ENCODE measurements at places on chromosomes 3 and 15.
A peak's percentile ranks its signal among the peaks of the same experiment; 100 is the strongest.

GRCh38 chr15:73894133-73894814 is 20.9 kb downstream of the TBC1D21 start:
- H3K27me3 ChIP-seq, result peaks cover 25% of the 10 kb centered on the region
- no peak for DNase-seq
- no peaks in the 10 kb centered on the region for H3K36me3 ChIP-seq
- no peak overlapping the region for H3K4me3 ChIP-seq
- no peak overlapping the region for H3K27ac ChIP-seq
- H3K4me1 ChIP-seq, result peaks cover 2% of the 10 kb centered on the region

DNA sequence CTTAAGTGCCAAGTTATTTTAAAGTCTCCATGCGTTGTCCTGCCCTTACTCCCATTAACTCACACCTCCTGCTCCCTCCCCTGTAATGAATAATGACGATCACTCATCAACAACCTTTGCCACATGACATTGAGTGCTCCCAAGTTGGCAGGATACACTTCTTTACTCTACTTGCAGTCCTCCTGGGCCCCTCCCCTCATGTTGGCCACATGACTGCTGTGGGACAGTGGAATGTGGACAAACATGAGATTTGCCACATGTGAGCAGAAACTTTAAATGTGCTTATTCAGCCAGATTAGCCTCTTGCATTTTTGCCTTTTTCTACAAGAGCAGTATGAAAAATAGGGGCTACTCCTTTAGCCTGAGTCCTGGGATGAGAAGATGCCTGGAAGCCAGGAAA is 167.9 kb downstream of the DCLK3 start:
- H3K36me3 ChIP-seq, result no peaks in the 10 kb centered on the region
- DNase-seq, result no peak
- no peak overlapping the region for H3K4me3 ChIP-seq
- no peaks in the 10 kb centered on the region for H3K4me1 ChIP-seq
- no peak overlapping the region for H3K27ac ChIP-seq

DNA sequence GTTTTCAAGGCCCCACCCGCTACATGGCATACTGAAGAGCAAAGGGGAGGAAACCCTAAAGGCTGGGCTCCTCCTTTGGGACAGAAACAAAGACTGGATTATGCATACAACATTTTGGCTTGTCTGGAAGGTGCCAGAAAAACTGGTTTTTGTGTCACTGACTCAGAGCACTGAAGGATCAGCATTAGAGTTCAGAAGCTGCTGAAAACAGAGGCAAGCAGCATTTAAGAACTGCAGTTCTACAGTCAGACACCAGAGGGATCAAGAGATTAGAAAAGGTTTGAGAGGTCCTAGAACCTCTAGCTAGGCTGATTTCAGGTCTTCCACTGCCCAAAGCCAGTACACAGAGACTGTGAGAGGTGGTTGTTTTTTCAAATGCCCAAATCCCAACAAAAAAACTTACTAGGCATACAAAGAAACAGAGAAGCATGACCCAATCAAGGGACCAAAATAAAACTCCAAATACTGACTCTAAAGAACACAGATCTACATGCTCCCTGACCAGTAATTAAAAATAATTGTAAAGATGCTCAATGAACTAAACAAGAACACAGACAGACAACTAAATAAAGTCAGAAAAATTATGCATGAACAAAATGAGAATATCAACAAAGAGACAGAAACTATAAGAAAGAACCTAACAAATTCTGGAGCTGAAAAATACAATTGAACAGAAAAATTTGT is 91.2 kb downstream of the SENP2 start:
- H3K27me3 ChIP-seq, result no peaks in the 10 kb centered on the region
- no peak for DNase-seq
- no peak overlapping the region for H3K4me3 ChIP-seq

DNA sequence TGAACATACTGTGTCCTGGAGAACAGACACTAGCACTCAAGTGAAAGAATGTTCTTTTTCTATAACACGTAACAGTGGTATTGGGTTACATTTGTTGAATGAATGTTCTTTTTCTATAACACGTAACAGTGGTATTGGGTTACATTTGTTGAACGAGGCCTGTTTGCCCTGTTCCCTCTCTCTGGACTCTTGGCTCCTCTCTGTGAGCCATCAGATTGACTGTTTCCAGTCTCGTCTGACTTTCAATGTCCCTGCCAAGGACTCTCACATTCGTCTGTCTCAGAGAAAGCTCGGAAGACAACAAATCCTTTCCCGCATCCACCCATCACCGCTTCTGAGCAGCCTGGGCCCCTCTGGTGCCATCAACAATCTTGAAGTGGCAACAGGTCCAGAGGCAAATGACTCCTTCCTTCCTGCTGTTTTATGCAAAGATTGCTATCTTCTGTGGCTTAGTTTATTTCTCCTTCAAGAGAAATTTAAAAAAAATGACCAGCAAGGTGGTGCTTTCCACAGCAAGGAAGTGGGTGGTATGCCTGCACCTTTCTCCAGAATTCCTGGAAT is 8.0 kb downstream of the TMEM45A start:
- H3K4me3 ChIP-seq, result no peak overlapping the region
- H3K27me3 ChIP-seq, result peaks cover 13% of the 10 kb centered on the region
- H3K36me3 ChIP-seq, result peaks cover 4% of the 10 kb centered on the region

- H3K4me3 ChIP-seq, result no peak overlapping the region
- peaks cover 16% of the 10 kb centered on the region for H3K36me3 ChIP-seq
Measured at GRCh38 chr15:29813009-29813408, 9.3 kb downstream of the TJP1 start.

- H3K4me3 ChIP-seq, result no peak overlapping the region
- DNase-seq, result no peak
- no peaks in the 10 kb centered on the region for H3K36me3 ChIP-seq
- H3K27ac ChIP-seq, result no peak overlapping the region
- no peaks in the 10 kb centered on the region for H3K27me3 ChIP-seq
- peaks cover 37% of the 10 kb centered on the region for H3K4me1 ChIP-seq
Measured at GRCh38 chr3:178709051-178709450, 172.8 kb downstream of the KCNMB2 start.

DNA sequence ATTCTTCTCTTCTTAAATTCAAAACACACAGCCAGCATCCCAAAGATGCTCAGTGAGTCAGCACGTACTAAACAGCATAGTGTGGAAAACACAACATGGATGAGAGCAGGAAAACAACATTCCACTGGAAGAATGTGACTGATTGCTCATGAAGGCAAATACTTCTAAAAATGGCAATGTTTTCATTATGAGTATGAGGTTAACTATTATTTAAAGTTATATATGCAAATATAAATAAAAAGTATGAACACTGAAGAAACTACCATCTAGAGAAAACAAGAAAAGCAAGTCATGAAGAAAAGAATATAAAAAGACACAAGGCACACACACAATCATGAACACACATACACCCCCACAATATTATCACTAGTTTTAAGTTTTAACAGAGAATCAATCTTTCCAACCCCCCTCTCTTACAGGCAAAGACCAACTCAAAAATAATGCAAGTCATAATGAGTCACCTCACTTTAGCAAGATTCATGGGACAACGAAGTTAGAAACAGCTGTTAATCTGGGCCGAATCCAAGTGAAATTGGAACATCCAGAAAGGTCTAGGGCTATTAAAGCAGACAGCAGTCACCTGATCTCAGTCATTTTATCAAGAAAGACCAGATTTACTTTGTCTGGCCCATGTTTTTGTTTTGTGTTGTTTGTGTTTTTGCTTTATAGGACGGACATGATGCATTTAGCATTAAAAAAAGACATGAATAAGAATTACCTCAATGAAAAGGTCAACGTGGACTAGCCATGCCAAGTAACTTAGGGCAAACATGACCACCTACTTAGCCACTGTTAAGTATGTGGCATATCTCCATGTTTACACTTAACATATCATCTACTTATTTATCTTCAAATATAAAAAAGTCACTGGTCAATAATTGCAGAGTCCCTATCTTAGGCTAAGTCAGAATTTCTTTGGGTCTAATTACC is 18.1 kb downstream of the GBE1 start:
- H3K4me1 ChIP-seq, result peaks cover 35% of the 10 kb centered on the region
- peak overlapping the region; percentile 91 for H3K27ac ChIP-seq
- H3K4me3 ChIP-seq, result no peak overlapping the region
- DNase-seq, result no peak
- no peaks in the 10 kb centered on the region for H3K36me3 ChIP-seq
- no peaks in the 10 kb centered on the region for H3K27me3 ChIP-seq

GRCh38 chr15:68386587-68387288 is 45.2 kb downstream of the ITGA11 start:
- no peak overlapping the region for H3K27ac ChIP-seq
- peaks cover 17% of the 10 kb centered on the region for H3K4me1 ChIP-seq
- H3K27me3 ChIP-seq, result peaks cover 4% of the 10 kb centered on the region
- no peaks in the 10 kb centered on the region for H3K36me3 ChIP-seq
- no peak for DNase-seq

GRCh38 chr3:160184655-160185054 is 40.6 kb upstream of the C3orf80 start:
- no peak overlapping the region for H3K4me3 ChIP-seq
- H3K27ac ChIP-seq, result no peak overlapping the region
- peaks cover 21% of the 10 kb centered on the region for H3K27me3 ChIP-seq
- DNase-seq, result no peak
- peaks cover 10% of the 10 kb centered on the region for H3K4me1 ChIP-seq

- H3K36me3 ChIP-seq, result no peaks in the 10 kb centered on the region
- DNase-seq, result no peak
- H3K27me3 ChIP-seq, result no peaks in the 10 kb centered on the region
Measured at GRCh38 chr3:70358978-70359580, 46.6 kb upstream of the MDFIC2 start.

- H3K4me3 ChIP-seq, result no peak overlapping the region
- H3K36me3 ChIP-seq, result no peaks in the 10 kb centered on the region
- no peak overlapping the region for H3K27ac ChIP-seq
- DNase-seq, result peak; percentile 83
Measured at GRCh38 chr15:33547876-33548275, 237.1 kb downstream of the RYR3 start.

DNA sequence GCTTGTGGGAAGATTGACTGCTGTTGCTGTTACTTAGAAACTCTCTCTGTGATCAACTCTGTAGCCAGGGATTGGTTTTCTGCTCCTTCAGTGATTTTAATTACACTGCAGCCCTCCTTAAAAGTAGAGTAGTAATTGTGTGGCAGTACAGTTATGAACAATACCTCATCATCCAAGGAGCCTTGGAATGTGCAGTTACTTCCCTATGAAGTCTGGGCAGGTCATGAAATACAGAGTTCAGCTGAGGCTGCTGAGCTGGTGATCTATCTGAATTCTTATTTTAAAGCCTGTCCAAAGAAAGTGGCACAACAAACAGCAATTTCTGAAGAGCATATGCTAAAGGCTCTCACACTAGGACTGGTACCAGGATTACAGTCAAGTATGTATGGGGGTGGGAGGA is 37.4 kb upstream of the MRPL3 start:
- DNase-seq, result no peak
- no peak overlapping the region for H3K4me3 ChIP-seq
- no peaks in the 10 kb centered on the region for H3K4me1 ChIP-seq

DNA sequence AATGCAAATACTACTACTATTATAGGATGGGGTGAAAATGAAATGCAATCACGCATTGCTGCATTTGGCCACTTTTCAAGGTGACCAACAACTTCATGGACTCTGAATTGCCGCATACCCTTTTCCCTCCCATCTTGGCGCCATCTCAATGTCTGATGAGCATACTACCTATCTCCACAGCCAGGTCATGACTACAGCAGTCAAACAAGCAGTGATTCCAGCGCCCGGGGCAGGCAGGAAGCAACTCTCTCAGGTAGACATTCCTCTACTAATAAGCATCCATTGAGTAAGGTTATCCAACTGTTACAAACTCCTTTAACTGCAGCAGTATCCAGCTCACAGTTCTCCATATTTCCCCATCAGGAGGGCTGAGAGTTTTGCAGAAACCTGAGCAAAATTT is 155.4 kb downstream of the ADAMTS17 start:
- H3K36me3 ChIP-seq, result peaks cover 2% of the 10 kb centered on the region
- no peak overlapping the region for H3K4me3 ChIP-seq
- H3K27me3 ChIP-seq, result no peaks in the 10 kb centered on the region
- H3K4me1 ChIP-seq, result peaks cover 5% of the 10 kb centered on the region
- H3K27ac ChIP-seq, result no peak overlapping the region

DNA sequence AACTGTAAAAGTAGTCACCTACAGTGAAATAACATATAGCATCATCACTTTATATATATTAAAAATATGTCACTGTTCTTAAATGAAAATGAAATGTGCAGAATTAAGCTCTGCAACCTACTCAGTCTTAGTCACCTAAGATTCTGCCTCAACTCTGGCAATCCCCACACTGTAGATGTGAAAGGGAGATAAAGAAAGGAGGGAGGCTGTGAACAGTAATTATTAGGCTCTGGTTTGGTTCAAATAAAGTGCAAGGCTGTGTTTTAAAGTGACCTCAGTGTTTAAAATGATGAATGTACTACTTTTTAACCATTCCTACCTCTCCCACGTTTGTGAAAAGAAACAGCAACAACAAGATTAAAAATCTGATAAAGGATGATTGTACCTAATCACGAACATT is 72.2 kb downstream of the ATP8B4 start:
- H3K27ac ChIP-seq, result peak overlapping the region; percentile 79
- peaks cover 20% of the 10 kb centered on the region for H3K36me3 ChIP-seq
- H3K4me3 ChIP-seq, result no peak overlapping the region
- no peaks in the 10 kb centered on the region for H3K27me3 ChIP-seq
- no peak for DNase-seq

DNA sequence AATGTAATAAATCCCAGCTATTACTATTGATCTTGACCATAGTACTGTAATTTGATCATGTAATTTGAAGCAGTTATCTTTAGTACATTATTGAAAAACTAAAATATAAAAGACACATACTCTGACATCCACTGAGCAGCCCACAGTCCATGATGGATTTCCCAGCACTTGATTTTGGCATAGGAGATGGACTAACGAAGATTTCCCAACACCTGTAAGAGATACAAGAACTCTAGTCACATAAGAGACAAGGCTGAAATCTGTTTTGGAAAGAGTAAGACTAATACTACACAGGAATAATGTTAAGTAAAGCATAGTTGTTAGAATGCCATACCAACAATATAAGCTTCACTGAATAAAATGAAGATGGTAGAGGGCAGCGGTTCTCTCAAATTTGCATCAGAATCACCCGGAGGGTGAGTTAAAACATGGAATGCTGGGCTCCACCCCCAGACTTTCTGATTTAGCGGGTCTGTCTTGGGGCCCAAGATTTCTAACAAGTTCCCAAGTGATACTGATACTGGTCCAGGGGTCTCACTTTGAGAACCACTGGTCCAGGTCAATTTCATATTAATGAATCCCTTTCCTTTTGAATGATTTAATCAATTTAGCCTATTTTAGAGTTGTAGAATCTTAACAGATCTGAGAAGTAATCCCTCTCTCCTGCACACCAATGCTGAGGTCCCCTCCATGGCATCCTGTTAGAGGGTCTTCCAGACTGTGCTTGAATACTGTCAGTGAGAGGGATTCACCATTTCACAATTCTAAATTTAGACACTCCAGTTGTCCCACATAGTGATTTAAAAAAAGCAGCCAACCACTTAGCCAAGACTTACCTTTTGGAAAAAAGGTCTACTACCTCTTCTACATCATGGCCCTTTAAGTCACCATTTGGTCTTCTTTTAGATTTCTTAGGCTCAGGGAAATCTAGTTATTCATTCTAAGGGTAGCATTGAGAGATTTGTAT is 11.5 kb downstream of the RABL3 start:
- peaks cover 19% of the 10 kb centered on the region for H3K36me3 ChIP-seq
- no peaks in the 10 kb centered on the region for H3K27me3 ChIP-seq
- no peak overlapping the region for H3K27ac ChIP-seq
- no peak for DNase-seq

Data from mesothelial cell of epicardium (in vitro differentiated cells).